ENCODE measurements at places on chromosomes 1 and 21. TPM values are rescaled to one million over a fixed set of nuclear protein-coding genes. Genes with fewer than 3 reads are reported as not detected.

The KRTAP13-2 gene
- total RNA-seq = not detected

GRCh38 chr1:233359431-233359830 is 31.9 kb downstream of the MAP3K21 start:
- no peak for DNase-seq

GRCh38 chr21:44024257-44024656 is 12.1 kb downstream of the TRAPPC10 start:
- DNase-seq = peak; percentile 30

GRCh38 chr21:14382486-14382834 is 486 bp downstream of the HSPA13 start:
- peak; percentile 69 for DNase-seq

GRCh38 chr1:241250465-241250864 is 106.5 kb downstream of the RGS7 start:
- DNase-seq = no peak

The PRDM16 gene
- not detected for total RNA-seq

GRCh38 chr1:79074975-79075374 is 68.4 kb upstream of the ADGRL4 start:
- no peak for DNase-seq

- no peak for DNase-seq
Observed at GRCh38 chr1:45038240-45038639, 26.2 kb downstream of the UROD start.

DNA sequence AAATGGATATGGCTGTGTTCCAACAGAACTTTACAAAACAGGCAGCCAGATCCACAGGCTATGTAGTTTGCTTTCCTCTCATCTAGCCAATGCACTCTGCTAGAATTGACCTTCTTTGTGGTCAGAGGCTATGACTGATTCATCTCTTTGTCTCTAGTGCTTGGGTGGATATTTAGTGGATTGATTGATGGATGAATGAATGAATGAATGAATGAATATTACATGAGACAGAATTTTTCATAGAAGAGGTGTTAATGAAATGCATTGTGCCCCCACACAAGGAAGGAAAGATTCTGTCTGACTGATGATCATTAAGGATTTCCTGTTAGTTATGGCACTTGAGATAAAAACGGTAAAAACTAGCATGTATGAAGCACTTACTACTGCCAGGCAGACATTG is 50.5 kb upstream of the ZYG11A start:
- no peak for DNase-seq

DNA sequence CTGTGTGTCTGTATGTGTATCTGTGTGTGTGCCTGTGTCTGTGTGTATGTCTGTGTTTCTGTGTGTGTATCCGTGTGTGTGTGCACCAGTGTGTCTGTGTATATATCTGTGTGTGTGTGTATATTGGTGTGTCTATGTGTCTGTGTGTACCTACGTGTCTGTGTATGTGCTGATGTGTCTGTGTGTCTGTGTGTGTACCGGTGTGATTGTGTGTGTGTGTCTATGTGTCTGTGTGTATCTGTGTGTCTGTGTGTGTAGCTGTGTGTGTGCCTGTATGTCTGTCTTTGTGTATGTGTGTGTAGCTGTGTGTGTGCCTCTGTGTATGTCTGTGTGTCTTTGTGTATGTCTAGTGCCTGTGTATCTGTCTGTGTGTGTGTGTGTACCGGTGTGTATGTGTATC is 32.0 kb downstream of the CAMK2N1 start:
- no peak for DNase-seq

DNA sequence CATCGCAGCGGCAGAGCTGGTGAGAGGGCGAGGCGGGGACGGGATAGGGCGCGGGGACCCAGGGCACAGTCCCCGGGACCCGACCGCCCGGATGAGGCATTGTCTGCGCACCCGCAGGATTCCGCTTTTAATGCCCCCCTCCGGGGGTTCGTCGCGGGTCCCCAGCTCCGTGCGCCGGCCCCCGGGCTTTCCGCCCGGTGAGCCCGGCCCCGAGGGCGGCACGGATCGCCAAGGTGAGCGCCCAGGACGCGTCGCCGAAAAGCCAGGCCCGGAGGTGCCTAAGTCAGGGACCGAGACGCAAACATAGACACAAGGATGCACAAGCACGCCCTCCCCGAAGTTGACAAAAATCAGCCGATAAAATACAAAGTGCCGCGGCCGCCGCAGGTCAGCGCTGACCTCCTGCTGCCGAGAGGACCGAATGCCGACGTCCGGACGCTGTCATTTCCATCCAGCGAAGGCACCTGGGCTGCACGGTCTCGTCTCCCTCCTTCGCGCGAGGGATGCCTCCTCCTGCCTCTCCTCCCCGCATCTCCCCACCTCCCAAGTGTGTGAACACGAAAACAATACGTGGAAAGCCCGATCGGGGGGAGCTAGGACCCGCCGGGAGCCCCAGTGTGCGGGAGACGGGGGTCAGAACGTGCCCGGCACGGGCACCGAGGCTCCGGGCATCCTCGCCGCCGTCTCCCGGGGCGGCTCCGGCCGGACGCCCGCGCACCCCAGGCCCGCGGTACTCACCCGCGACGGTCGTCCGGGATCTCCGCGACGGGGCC is 101.1 kb upstream of the SOD1 start:
- peak; percentile 61 for DNase-seq

- DNase-seq = no peak
Observed at GRCh38 chr21:21463456-21463855, 465.2 kb downstream of the NCAM2 start.

- DNase-seq = no peak
Observed at GRCh38 chr1:5970610-5971273, 21.5 kb downstream of the NPHP4 start.

- no peak for DNase-seq
Observed at GRCh38 chr1:206105464-206105995, 11.7 kb downstream of the AVPR1B start.

DNA sequence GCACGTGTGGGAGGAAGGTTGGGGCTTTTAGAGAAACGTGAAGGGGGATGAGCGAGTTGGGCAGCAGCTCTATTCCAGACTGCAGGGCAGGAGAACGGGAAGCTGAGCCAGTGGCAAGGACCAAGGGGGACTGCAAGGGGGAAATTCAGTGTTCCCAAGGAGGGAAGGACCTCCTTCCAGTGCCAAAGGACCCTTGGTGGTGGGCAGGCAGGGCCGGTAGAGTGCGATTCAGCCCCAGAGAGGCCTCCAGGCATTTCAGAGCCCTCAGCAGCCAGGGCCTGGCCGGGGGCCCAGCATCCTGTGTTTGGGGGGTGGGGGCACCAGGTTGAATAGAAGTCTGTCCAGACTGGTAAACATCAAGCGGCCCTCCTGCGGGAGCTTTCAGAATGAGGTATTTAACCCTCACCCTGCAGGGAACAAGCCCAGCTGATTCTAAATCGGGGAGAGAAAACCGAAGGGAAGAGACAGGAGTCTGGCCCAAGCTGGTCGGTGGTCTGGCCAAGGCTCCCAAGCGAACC is 2.3 kb downstream of the COL9A2 start:
- no peak for DNase-seq

The CFHR3 gene
- not detected for total RNA-seq

DNA sequence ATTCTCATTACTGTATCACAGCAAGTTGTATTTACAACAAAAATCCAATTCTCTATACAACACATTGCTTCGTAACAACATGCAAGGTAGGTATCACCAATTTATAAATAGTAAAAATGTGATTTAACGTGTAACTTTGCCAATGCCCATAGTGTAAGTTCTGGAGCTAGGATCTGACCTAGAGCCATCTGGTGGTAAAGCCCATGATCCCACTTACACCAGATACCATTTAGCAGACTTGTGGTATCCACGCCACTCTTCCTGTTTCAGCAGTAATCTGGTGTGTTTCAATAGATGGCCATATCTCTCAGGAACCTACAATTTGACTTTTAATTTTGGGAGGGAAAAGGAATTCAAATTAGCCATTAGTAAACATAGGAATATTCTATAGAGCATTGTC is 10.2 kb downstream of the SETSIP start:
- DNase-seq = no peak
